ENCODE measurements at places on chromosomes 2 and 18.

GRCh38 chr2:216429428-216429827, 17.1 kb downstream of the SMARCAL1 start:
- DNase-seq = no peak

DNA sequence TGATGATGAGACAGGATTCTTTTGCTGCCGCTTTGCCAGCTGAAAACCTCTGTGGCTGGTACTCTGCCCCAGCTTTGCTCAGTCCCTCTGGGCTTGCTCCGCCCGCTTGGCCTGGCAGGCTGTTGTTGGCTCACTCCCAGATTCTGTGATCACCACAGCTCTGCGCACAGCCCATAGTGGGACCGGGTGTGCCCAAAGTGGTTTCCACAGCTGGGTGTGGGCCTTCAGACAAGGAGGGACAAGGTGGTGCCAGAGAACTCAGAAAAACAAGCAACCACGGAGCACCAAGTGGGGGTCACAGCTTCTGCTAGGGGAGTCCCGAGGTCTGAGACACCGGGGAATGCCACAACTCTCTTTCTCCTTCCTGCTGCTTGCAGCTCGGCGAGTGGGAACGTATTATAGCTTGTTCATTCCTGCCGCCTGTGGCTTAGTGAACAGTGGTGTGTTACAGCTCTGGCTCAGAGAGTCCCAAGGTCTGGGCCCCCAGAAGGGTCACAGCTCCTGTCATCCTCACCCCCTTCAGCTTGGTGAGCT, 9.2 kb upstream of the KYNU start:
- DNase-seq = no peak

DNA sequence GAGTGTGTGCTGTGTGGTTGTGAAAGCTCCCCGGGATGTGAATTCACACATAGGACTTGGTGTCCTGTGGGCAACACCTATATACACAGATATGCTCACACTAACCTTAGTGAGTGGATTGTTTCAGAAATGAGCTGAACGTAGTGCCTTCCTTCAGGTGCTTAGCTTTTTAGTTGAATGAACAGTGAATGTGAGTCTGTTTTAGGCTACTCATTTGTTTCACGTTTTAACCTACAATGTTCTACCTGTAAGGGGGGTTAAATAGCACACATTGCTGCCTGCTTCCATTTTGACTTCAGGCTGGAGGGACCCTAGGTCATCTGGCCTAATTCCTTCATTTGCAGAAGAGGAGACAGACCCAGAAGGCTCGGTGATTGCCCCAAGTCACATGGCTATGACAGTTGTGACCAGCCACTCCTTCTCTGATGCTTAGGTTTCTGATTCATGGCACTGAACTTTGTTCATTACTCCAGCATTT, 1.0 kb downstream of the PLEK start:
- DNase-seq = no peak

DNA sequence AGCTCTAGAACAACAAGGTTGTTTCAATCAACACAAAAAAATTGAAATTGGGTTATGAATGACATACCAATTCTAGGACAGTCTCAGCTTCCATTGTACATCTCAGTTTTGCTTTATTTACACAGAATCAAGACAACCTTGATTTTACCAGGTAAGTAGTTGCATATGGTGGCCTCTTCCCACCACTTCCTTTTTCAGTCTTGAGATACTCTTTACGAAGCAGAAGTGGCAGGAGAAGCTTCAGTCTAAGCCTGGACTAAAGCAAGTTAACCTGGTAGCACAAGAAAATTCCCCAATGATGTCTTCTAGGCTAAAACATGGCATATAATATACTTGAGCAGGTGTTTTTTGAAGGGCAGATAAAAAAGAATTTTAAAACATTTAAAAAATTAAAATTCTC, 10.7 kb upstream of the FAM136A start:
- no peak for DNase-seq

DNA sequence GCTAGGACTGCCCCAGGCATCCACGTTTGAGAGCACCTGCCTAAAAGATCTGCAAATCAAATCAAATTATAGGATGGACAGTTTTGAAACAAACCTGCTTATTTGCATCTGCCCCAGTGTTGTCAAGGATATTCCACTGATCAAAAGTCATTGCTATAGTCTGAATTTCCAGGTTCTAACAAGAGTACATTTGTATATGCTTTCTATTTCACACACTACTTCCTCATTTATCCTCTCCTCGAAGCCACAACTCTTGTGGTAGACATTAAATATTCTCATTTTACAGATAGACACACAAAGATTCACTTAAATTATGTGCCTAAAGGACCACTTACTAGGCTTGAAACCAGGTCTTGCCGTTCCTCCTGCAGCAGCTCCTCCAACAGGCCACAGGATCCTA, 11.9 kb upstream of the TET3 start:
- no peak for DNase-seq
